ENCODE measurements at places on chromosomes 4 and X.

DNA sequence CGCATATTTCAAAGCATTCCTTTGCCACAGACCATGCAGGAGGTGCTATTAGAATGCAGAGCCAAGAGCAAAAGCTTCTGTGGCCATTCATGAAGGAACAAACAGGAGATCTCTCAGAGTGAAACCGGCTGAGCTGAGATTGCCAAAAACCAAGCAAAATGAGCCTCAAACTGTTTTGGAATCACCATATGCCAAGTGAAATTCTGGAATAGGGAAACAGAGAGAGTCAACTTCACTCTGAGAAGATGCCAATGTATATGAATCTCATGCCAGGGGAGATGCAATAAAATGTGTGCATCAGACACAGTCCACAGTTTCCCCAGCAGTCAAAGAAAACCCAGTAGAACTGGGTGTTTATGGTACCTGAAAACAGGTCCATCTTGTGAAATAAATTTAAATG lies 42.3 kb downstream of the SRPX start:
- no peak for DNase-seq

DNA sequence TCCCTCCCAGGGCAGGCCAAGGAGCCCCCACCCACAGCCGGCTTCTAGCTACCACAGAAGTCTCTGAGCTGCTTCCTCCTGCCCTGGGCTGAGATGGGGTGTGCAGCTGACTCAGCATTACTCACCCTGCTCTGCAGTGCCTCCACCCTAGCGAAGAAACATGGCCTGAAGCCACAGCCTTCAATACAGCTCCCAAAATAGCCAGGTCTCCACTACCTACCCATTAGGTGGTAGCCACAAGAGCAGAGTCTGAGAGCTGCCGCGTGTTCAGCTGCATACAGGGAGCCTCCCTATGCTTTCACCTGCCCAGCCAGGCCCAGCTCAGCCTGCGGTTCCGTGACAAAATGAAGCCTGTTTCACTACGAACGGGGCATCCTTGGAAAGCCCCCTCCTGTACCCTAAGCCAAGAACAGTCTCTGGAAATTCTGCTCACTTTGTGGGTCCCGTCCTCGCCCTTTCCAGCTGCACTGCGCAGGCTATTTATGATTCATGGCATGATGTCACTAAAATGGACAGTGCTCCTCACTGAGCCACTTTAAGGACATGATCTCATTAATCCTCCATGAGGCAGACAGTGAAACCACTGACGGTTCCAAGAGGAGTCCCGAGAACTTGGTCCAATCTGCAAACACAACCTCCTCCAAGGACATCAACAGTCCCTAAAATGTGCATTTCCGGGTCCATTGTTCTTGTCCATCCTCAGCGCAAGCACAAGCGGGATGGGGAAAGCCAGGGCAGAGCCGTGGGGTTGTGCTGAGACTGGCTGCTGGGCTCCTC lies 20.2 kb downstream of the WDR1 start:
- no peak for DNase-seq

DNA sequence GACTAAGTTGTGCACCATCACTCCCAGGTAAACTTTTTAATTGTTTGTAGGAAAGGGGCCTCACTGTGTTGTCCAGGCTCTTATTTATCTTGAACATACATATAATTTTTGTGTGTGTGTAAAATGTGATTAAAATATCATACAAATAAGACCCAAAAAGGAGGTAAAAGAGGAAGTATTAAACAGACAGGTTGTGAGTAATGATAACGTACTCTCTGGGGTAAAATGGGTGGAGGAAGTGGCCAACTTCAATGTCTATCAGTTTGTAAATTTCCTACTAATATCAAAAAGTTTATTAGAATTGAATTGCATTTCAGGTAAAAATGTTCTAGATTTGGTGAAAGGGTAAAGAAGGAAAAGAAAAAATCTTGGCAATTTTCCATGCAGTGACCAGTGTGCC lies 48.8 kb downstream of the SULT1E1 start:
- no peak for DNase-seq

DNA sequence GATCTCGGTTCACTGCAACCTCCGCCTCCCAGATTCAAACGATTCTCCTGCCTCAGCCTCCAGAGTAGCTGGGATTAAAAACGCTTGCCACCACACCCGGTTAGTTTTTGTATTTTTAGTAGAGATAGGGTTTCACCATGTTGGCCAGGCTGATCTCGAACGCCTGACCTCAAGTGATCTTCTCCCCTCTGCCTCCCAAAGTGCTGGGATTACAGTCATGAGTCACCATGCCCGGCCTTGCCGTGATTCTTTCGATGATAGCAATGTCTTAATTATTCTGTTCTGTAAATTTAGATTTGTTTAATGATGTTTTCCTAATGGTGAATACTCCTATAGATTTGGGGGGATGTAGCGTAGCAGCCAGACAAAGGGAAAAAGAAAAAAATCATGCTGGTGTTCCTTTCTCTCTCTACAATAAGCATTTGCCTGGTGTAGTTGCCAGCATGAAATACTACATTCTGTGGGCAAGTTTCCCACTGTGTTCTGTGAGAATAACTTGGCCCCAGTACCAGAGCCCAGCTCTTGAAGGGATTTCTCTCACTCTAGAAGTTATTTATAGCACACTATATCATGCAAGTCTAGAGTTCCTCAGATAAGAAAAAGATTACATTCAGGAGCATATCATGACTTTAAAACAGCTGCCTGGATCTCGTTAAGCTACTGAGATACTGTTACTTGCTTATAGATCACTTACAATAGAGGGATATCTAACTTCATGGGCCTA lies 15.4 kb downstream of the NIPAL1 start:
- DNase-seq: no peak

- no peak for DNase-seq
Measured at GRCh38 chr4:93842601-93843252, 14.2 kb downstream of the ATOH1 start.

GRCh38 chrX:21166272-21166982 lies 207.8 kb upstream of the CNKSR2 start:
- no peak for DNase-seq

GRCh38 chrX:133846311-133846710 lies 139.1 kb downstream of the GPC3 start:
- DNase-seq: no peak

- DNase-seq: no peak
Measured at GRCh38 chr4:3340700-3341083, 47.9 kb downstream of the RGS12 start.
